Mammary epithelial cell (primary cell): ENCODE measurements at places on chromosomes 1 and 21. TPM values are rescaled to one million over a fixed set of nuclear protein-coding genes. Genes with fewer than 3 reads are reported as not detected.

TOR1AIP1 gene
- 46.1 and 46.5 TPM in 2 replicates for total RNA-seq

IPO9 gene
- total RNA-seq, result 22.7 TPM

AQP10 gene
- not detected in 2 replicates for total RNA-seq

CELA2A gene
- not detected for total RNA-seq

WNT9A gene
- total RNA-seq, result 7.2 TPM

SPRR1A gene
- not detected for total RNA-seq

HOOK1 gene
- 8.5 and 9.6 TPM in 2 replicates for total RNA-seq

IKBKE gene
- 9.2 TPM for total RNA-seq

SMCP gene
- total RNA-seq, result not detected in 2 replicates

PEX19 gene
- 51.3 and 70.8 TPM in 2 replicates for total RNA-seq

NMNAT2 gene
- 0.33 TPM for total RNA-seq

ARHGAP30 gene
- 0.26 and 0.43 TPM in 2 replicates for total RNA-seq

UBL4B gene
- total RNA-seq, result not detected

RHCE gene
- not detected in 2 replicates for total RNA-seq

PLA2G2D gene
- total RNA-seq, result not detected in 2 replicates

TTC39A gene
- total RNA-seq, result 1.0 TPM

ALX3 gene
- total RNA-seq, result not detected in 2 replicates

EXO1 gene
- 3.3 TPM for total RNA-seq

RAB25 gene
- 24.0 TPM for total RNA-seq

SELENBP1 gene
- not detected in 2 replicates for total RNA-seq

STYXL2 gene
- not detected for total RNA-seq

MAB21L3 gene
- 1.0 TPM for total RNA-seq

CELA3B gene
- total RNA-seq, result not detected

CFHR2 gene
- not detected in 2 replicates for total RNA-seq

KCNE2 gene
- not detected in 2 replicates for total RNA-seq

FOXE3 gene
- total RNA-seq, result not detected

KRTAP21-2 gene
- not detected in 2 replicates for total RNA-seq

TEX38 gene
- total RNA-seq, result not detected in 2 replicates

TMEM61 gene
- total RNA-seq, result 1.8 TPM in 2 replicates

AKR1A1 gene
- 58.7 TPM for total RNA-seq

B4GALT2 gene
- 103 TPM for total RNA-seq

FCRL3 gene
- not detected for total RNA-seq

TMEM39B gene
- total RNA-seq, result 3.7 TPM
